AG08395 (cell line): ENCODE measurements at places on chromosomes 7 and 10.

- DNase-seq: no peak
Observed at GRCh38 chr10:128896963-128897362, 570.1 kb upstream of the MGMT start.

DNA sequence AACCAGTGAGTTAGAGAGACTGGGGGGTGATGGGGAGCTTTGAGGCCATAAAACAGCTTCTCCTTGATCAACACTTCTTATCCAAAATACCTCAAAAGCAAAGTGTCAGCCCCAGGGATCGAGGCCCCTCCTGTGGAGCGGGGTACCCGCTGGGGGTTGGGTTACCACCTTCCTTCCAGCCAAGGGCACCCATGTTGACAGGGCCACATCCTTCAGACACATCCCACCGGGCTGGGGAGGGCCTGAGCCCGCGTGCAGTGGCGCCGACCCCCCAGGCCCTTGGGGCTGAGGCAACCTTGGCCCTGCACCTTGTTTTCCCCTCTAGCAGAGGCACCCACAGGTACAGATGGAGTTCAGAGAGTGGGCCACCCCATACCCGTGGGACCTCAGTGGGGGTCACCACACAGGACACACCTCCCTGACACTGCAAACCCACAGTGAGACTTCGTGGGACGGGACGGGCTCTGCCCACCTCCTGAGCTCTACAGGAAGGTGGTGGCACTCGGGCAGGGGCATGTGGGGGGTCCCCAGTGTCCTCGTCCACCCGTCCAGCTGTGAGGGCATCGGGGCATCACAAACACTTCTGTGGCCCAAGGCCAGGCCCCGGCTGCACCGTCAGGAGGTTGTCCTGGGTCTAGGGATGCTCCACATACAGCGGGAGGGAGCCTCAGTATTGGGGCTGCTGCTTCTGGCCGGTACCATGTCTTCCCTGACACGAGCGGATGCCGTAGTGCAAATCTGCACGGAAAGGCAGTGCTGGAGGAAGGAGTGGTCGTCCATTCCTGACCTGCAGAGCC lies 10.7 kb downstream of the DPYSL4 start:
- DNase-seq: no peak

DNA sequence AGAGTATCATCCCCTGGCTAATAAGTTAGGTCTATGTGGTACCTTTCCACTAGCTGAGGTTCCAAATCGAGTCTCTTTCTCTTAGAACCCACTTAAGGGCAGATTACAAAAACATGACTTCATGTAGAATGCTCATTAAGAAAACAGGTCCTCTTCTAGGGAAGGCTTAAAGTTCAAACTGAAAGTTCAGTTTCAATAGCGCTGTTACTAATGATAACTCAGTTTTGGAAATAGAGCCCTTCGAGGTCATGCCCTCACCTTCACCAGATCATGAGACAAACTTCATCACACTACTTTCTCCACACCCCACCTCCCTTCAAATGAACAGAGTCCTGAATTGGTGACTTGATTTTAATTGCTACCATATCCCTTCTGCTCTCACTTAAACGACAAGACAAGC lies 26.2 kb downstream of the HGF start:
- no peak for DNase-seq

GRCh38 chr7:68470836-68471435 lies 1127.3 kb upstream of the AUTS2 start:
- DNase-seq: no peak

- peak; percentile 87 for DNase-seq
Observed at GRCh38 chr10:22320591-22321155, at the start of gene BMI1. BMI1 (plus strand) TSS chr10:22321099; CDS start chr10:22326450, 5,351 bp downstream.

DNA sequence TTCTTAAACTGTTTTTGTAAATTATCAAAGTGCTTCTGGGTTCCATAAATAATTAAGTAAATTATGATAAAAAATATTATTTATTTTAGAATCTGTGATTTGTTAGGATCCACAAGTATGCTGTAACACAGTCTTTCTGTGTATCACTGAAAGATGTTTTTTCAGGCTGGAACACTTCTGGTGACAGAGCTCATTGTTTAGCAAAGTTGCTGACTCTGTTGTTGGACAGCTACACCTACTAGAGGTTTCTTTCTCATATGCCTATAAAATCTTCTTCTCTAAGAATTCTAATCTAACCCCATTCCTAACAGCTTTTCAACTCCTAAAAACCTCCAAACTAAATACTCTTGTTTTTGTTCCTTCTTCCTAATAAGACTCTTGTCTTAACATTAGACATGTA lies 176.8 kb downstream of the THSD7A start:
- no peak for DNase-seq

GRCh38 chr10:73537288-73537687 lies 41.5 kb upstream of the PPP3CB start:
- DNase-seq: no peak

DNA sequence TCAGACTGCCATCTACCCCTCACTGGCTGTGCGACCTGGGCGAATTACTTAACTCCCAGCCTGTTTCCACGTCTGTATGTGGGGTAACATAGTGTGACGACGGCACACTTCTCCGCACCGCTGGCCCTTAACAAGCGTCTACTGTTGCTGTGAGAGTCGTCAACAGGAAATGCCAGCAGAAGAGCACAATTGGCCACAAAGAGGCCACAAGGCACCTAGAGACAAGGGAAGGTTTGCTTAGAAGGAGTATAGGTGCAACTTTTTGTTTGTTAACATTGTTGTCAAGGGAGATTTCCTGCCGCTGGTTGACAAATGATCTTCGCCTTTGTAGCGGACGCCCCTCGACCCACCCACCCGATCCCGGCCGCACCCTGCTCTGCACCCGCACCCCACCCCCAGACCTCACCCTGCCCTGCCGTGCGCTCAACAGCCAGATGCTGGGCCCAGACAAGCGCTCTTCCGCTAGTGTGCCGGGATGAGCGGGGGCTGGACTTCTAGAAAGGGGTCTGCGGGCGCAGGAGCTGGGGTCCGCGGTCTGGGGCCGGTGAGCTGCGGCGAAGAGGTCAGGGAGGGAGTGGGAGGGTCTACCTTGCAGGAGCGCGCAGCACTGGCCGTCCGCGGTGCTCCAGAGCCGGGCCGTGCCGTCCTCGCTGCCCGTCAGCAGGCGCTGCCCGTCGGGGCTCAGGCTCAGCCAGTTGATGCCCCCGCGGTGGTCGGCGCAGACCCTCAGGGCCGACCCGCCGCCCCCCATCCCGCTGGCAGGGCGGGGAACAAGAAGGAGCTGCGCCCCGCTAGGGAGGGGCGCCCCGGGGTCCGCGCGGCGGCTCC lies 785 bp downstream of the WDR86 start:
- DNase-seq: no peak
